ENCODE measurements at places on chromosomes 2 and 18.

DNA sequence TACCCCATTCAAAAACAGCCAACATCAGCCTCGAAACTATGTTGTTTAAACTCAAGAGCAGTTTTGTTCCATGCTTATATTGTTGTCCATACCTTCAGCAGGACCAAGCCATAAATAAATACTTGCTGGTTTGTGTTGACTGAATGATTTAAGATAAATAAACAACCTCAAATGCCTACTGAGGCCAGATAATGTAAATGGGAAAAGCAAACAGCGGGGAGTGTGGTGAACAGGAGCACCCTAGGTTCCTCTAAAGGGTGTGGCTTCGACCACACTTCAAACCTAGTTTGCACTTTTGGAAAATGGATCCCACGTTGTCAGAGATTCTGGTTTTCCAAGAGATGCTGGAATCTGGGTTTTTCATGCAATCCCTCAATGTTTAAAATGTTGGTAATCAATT lies 1.7 kb upstream of the PMAIP1 start:
- no peak for DNase-seq

GRCh38 chr2:23782646-23783045 lies 144.3 kb downstream of the ATAD2B start:
- DNase-seq = no peak

GRCh38 chr2:209942936-209943605 lies 59.4 kb upstream of the RPE start:
- DNase-seq = no peak

DNA sequence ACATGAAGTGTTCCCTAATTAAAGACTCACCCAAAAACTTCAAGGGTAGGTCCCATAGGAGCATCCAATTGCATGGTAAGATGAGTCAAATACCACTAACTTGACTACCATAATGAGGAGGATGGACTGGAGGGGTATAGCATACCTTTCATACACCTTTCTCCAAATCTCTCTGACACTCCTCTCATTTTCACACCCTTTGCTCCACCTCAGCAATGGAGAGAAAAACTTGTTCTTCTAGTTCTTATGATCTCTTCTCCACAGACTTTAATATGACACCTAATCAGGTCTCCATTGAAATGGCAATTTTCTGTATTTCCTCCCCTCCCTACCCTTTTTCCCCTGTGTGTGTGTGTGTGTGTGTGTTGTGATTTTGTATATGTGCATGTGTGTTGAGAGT lies 41.1 kb upstream of the MAP2 start:
- no peak for DNase-seq

DNA sequence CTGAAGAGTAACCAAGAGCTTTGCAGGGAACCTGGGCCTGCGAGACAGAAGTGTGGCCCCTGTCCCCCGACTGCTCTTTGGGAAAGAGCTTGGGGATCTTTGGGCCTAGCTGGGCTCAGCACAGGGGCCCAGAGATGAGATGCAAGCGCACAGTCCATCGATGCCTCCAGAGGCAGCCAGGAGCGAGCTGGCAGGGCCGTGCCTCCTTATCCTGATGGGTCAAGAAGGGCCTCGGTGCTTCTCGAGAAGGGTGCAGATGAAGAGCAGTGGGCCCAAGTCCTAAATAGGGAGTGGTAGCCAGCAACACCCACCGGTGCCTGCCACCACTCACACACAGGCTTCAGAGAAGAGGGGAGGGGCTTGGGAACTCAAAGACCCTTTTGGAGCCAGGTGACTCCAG lies 17.6 kb downstream of the KCNK3 start:
- DNase-seq = no peak

GRCh38 chr2:202669841-202670240 lies 35.1 kb downstream of the FAM117B start:
- no peak for DNase-seq

DNA sequence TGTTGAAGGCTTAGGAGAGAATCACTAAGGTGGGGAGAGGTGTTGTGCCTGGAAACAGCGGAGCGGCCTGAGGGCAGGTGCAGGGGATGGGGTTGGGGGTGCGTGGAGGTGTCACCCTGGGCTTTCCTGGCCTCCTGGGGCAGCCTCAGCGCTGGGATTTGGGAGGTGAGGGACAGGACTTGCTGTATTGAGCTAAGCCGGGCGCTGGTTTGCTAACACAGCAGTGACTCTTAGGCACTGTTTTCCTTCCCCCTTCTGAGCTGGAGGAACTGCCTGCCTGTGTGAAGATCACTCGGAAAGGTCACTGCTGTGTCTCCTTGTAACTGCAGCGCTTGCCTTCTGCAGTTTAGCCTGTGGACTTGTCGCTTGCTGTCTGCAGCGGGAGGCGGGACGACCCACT lies 21.2 kb downstream of the PRELID3A start:
- no peak for DNase-seq
